ENCODE measurements at places on chromosomes 5 and 9.

DNA sequence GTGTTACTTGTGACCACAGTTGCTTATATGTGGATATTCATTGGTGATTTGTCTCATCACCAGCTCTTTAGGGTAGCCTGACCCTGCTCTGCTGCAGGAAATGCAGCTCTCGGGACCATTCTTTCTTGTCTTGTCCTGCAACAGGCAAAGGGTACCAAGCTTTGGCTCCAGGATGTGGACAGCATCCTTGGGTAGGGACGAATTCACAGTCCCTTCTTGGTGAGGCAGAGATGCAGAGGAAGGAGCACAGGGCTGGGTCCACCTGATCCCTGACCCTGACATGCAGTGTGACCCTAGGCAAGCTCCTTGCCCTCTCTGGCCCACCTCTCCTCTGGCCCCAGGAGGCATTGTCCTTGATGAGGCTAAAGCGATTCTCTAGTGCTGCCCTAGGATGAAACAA lies 37.0 kb upstream of the SYNPO start:
- no peak for DNase-seq

GRCh38 chr5:64861281-64861680 lies 92.6 kb downstream of the CWC27 start:
- no peak for DNase-seq

DNA sequence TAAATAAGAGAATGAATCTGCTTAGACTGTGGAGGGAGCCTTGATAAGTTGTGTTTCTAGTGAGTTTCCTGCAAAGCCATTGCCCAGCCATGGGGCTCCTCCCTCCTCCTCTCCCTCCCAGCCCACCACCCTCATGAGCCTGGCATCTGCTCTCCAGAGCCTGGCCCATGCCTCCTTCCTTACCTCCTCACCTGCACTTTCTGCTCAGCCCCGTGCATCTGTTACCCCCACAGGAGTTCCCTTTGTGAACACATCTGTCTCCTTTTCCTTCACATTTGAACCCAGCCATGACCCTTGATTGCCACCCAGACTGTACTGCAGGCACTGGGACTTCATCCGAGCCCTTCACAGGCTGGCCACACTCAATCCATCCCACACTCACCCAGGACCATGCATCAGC lies 395.6 kb downstream of the IRX2 start:
- no peak for DNase-seq

DNA sequence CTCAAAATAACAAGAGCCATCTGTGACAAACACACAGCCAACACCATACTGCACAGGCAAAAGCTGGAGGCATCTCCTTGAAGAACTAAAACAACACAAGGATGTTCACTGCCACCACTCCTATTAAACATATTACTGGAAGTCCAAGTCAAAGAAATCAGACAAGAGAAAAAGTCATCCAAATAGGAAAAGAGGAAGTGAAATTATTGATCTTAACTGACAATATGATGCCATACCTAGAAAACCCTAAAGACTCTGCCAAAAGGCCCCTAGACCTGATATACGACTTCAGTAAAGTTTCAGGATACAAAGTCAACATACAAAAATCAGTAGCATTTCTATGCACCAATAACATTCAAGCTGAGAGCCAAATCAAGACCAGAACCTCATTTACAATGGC lies 30.0 kb upstream of the MACIR start:
- DNase-seq = no peak

GRCh38 chr9:15361737-15362136 lies 54.7 kb upstream of the TTC39B start:
- no peak for DNase-seq

GRCh38 chr5:13536933-13537332 lies 407.6 kb downstream of the DNAH5 start:
- DNase-seq = no peak

DNA sequence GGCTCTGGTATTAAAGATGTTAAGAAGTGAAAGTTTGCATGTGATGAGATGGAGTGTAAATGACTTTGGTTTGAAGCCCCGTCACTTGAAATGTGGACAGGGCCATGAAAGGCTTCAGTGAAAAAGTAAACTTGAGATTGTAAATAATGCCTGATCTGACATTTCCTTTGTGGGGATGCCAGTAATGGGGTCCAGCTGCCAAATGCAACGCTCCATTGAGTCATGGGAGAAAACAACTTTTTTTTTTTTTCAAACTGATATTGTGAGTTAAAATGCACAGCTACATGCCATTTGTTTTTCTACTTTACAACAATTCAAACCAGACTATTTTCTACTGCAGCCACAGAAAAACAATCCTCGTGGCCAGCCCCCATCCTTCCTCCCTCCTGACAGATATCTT lies 327.0 kb upstream of the TNC start:
- no peak for DNase-seq

- DNase-seq = no peak
These were observed 26.9 kb upstream of the LTC4S start for GRCh38 chr5:179766726-179767455.

- DNase-seq = no peak
These were observed 460.4 kb upstream of the RORB start for GRCh38 chr9:74036549-74037231.

GRCh38 chr5:41747301-41747700 lies 122.9 kb downstream of the OXCT1 start:
- DNase-seq = peak; percentile 55

- no peak for DNase-seq
These were observed 57.7 kb upstream of the EGFL7 start for GRCh38 chr9:136604823-136605525.

- no peak for DNase-seq
These were observed 33.7 kb downstream of the SLC31A2 start for GRCh38 chr9:113184539-113184938.

- no peak for DNase-seq
These were observed 799.3 kb upstream of the NUDT12 start for GRCh38 chr5:104361932-104362331.

- no peak for DNase-seq
These were observed 64.8 kb upstream of the PLCXD3 start for GRCh38 chr5:41575110-41575779.

DNA sequence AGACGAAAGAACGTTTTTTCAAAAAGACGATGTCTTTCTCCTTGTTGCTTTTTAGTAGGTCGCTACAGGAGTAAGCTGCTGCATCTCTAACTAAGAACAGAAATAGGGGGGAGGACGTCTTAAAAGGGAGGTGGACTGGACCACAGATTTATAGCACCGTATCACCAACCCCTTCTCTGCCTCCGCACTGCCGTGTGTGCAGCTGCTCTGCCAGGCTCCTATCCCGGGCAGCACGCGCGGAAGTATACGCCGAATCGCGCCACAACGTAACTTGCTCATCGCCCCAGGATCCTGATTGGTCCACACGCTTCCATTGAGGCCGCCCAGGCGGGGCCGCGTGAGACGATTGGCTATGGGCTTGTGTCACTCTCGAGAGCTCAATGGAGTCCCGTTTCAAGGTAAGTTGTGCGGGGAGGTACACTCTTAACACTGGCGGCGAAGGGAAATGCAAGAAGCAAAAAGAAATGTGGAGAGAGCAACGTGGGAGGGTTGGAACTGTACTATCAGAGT lies at the start of gene ELAVL2:
Gene ELAVL2 (minus strand): TSS at position 121 of the 510 bp plus-strand sequence. CDS start 64,006 bp downstream, outside the sequence.
- DNase-seq = peak; percentile 93

DNA sequence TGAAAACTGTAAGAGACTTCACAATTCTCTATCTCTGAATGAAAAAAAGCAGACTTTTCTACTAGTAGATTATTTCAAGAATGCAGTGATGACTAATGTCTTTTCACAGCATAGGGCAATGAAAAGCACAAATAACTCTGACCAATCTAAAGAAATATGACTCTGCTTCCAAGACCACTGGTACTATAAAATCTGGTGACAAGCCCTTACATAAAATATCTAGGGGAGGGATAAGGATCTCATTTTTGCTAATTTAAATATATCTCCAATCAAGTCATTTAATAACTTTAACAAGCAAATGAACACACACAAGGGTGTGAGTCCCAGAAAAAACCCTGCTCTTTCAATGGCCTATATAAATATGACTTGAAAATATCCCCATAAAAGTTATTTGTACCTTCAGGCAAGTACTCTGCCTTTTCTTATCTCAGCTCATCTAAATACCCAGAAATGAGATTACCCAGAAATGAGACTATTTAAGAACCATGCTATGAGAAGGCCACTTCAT lies 105.2 kb downstream of the GNAQ start:
- DNase-seq = peak; percentile 52

DNA sequence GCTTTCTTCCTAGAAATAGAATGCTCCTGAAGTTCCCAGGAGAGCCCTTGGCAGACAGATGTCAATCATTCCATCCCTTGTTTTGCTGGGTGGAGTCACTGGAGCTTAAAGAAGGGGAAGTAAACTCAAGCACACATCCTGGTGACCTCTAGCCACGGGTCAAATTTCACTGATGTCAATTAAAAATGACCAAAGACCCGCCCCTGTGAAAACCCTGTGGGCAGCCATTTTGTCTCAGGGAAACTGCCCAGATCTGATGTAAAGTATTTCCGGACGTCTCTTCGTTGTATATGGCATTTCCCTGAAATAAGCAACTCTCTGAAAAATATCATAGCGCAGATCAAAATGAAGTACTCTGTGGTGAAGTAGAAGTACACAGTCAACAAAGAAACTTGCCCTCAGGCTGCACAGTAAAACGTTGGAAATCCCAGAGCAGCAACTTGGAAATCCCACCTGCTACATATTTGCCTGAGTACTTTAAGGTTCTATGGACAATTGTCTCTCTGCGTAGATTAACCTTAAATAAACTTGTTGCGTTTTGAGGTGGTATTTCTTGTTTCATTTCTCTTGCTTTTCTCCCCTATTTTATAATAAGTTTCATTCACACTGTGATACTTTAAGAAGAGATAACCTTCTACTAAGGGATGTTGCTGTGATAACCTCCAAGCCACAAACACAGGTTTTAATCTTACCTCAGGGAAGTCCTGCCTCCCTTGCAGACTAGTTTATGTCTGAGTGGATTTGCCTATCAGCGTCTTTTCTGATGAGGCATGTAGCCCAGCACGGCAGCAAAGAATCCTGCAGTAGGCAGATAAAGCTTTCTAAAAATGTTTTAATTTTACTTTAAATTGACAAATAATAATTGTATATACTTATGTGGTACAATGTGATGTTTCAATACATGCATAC lies 60.9 kb upstream of the PIP5K1B start:
- no peak for DNase-seq

DNA sequence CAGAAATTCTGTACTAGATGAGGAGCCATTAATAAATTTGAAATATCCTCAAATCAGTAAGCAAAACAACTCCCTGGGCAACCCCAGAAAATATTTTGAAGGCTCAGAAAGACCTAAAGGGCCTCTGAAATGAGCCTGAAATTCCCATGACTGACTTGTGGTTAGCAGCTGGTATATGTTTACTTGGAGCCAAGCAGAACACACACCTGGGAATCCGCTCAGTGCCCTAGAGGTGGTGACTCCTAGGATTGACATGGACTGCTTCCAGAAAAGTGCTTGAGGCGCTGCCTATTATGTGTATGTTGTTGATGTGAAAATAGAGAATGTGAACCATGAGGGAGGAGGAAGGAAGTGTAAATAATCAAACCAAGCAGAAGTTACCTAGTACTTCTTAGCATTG lies 14.7 kb downstream of the RFK start:
- DNase-seq = no peak

DNA sequence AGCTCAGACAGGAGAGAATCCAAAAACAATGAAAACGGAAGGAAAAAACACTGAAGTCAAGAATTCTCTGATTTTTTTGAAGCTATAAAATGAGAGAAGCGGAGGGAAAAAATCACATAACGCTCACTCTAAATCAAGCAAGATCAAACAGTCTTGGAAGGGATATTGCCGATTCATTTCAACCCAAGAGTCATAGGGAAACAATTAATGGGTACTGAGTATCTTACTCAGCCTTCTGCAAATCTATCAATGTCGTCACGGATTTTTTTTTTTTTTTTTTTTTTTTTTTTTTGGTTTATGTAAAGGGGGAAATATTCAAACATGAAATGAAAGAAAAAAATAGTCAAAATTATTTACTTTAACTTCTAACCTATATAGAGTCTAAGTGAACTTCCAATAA lies 9.5 kb downstream of the MEF2C start:
- DNase-seq = no peak

- no peak for DNase-seq
These were observed 273.2 kb upstream of the MPDZ start for GRCh38 chr9:13552606-13553215.

DNA sequence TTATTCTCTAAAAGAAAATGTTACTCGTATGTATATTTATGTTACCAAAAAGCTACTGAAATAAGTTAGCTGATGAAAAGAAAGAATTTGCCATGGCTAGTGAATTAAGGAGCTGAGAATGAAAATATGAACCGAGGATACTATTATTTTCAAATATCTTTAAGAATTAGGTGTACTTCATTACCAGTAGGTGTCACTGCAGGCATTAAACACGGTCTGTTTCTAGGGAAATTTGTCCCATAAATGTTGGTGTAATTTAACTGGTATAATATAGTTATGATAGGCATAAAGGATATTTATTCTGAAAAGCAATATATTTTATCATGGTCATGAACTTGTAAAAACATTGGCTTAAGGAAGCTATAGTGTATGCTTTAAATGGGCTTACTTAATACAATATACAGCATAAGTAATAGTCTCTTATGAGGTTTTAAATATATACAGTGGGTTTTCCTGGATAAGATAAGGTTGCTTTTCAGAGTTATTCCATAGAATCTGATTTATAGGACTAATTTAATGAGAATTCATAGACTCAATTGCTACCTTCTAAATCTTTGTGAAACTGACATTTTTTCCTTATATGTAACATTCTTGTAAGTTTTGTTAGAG lies 72.4 kb upstream of the MPDZ start:
- peak; percentile 28 for DNase-seq

GRCh38 chr5:164237486-164237885 lies 732.1 kb downstream of the MAT2B start:
- DNase-seq = no peak

- DNase-seq = no peak
These were observed 86.7 kb downstream of the SLC44A1 start for GRCh38 chr9:105331160-105331559.

- no peak for DNase-seq
These were observed 37.3 kb upstream of the GCNT4 start for GRCh38 chr5:75089662-75090061.

DNA sequence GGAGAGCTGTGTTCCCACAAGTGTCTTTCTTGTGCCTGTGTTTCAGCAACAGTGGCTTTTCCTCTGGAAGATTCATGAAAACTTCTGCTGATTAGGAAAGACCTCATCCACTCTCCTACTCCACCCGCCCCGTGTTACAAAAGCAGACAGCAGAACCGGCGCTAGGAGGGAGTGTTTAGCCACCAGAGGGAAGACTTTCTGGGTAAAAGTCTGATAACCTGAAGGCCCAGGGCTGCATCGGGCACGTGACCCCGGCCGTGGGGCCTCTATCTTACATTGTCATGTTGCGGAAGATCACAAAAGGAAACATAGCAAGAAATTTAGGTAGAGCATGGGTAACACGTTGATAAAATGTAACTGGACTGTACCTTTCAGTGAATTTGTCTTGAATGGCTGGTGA lies 32.0 kb upstream of the DMRT2 start:
- peak; percentile 5 for DNase-seq

- DNase-seq = peak; percentile 1
These were observed 612.1 kb downstream of the PTPRD start for GRCh38 chr9:10000669-10001068.

- no peak for DNase-seq
These were observed 59.1 kb upstream of the IER5L start for GRCh38 chr9:129237164-129237611.

GRCh38 chr9:90142580-90142979 lies 500.0 kb downstream of the DIRAS2 start:
- DNase-seq = peak; percentile 73

GRCh38 chr5:107396351-107396690 lies 274.4 kb downstream of the EFNA5 start:
- no peak for DNase-seq

All from erythroblast (primary cell).